H4 (cell line): ENCODE measurements at places on chromosomes 1 and 21. TPM values are rescaled to one million over a fixed set of nuclear protein-coding genes. Genes with fewer than 3 reads are reported as not detected.

GRCh38 chr1:240465531-240465940 is 146.4 kb downstream of the GREM2 start:
- DNase-seq = no peak

DNA sequence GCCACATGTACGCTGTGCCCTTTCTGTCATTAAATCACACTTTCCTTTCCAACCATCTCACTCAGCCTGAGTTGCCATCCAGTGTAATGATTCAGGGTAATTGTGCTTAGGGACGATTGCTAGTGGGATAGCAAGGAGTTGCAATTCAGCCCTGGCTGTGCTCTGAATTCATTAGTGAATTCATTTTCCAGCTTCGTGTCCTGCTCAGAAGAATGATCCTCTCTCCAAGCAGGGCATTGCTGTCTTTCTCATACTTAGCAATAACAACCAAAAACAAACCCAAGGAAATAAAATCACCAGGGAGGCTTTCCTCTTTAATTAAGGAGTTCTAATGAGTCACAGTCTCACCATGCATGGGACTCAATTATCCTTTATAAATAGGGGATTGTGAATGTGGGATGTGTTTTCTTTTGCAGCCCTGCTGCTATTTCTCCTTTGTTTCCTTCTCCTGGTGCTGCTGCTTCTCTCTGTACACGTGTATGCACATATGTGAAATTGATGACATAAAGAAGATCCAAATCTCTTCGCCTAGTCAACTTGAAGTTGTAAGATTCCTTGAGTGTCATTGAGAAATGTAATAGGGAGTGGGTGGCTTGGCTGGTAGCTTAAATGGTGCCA is 167.0 kb downstream of the TSEN15 start:
- DNase-seq = no peak

Gene CLEC20A
- total RNA-seq = not detected in 2 replicates

Gene RNU1-3
- total RNA-seq = not detected in 2 replicates

DNA sequence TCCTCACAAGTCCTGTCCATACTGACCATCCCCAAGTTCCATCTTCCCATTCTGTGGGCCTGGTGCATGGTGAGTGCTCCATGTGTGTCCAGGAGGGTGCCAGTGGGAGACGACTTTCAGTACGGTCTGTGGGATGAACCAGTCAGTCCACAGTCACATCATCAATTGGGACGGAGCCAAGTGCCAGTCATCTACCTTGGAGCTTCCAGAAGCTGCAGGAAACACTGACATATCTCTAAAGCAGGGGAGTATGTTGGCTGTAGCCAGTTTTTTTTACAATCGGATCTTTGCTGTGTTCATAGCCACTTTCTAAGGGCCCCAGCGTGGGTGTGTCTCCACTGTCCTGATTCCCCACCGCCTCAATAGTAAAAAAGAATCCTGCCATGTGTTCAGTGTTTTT is 13.6 kb upstream of the TRIM17 start:
- no peak for DNase-seq

Gene TMEM269
- total RNA-seq = 0.04 and 0.08 TPM in 2 replicates

Gene RPAP2
- total RNA-seq = 11.2 and 19.8 TPM in 2 replicates

- peak; percentile 63 for DNase-seq
Measured at GRCh38 chr1:906600-907420, 16.9 kb upstream of the SAMD11 start.

Gene CLDN17
- not detected in 2 replicates for total RNA-seq

Gene NPHP4
- 2.4 and 12.0 TPM in 2 replicates for total RNA-seq

- DNase-seq = no peak
Measured at GRCh38 chr1:177146499-177146898, 18.0 kb downstream of the ASTN1 start.

- DNase-seq = peak; percentile 21
Measured at GRCh38 chr1:241074507-241074906, 282.5 kb downstream of the RGS7 start.

GRCh38 chr1:204257446-204257845 is 43.7 kb upstream of the GOLT1A start:
- DNase-seq = no peak

- peak; percentile 16 for DNase-seq
Measured at GRCh38 chr1:180309338-180309737, 79.3 kb downstream of the LHX4 start.

DNA sequence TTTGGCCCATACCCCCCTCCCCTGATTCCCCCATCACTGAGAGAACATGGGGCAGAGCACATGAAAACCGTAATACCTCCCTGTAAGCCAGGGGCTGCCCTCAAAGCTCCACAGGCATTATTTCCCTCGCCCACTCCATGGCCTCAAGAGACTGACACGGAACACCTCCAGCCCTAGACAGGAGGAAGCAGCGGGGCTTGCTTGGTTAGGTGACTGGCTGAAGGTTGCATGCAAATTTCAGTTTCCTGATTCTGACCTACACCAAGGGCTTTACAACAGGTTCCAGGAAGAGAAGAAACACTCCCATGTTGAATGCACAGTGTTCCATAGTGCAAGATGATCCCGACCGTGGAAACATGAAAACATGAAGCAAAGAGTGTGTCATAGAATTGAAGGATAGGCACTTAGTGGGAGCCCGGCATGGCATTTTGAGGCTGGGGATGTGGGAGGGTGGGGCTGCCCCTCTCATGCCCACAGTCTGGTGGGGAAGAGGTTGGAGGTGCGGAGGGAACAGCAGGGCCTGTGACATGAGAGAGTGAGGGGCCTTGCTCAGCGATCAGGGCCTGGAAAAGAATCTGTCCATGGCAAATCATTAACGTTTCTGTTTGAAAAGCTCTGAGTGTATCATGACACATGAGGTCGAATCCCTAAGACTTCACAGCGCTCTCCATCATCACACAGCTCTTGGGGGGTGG is 33.5 kb downstream of the GPR137B start:
- DNase-seq = no peak

GRCh38 chr1:15409388-15410222 is at the start of gene EFHD2:
Gene EFHD2, plus strand, starts transcription at chr1:15409888. Its CDS starts 84 bp downstream, at chr1:15409972.
- peak; percentile 58 for DNase-seq

DNA sequence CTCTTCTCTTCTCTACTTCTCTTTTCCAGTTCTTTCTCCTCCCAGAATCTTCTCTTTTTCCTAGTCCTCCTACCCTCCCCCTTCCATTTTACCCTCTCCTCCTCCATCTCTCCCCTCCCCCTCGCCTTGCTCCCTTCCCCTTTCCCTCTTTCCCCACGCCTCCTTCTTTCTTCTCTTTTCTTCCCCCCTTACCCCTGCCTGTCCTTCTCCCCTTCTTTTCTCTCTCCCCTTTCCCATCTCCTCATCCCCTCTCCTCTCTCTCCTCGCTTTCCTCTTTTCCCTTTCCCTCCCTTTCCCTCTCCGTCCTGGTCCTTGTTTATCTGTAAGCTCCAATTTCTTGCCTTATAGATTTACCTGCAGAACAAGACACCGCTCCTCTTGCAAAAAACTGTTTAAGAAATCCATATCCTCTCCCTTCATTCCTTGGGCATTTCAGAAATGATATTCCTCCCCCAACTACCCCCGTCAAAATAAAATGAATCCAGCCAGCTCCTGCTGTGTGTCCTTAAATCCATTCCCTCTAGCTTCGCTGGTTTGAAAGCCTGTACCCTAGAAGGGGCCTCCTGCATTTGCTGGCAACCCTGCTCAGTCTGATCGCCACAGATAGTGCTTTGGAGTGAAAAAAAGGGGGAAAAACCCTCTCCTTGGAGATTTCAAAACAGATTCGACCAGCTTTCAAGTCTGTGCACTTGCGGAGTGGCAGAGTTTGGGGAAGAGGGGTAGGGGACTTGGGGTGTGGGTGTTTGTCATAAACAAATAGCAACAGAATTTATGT is 89.4 kb downstream of the PAPPA2 start:
- DNase-seq = no peak

Gene PHLDA3
- 16.6 and 24.1 TPM in 2 replicates for total RNA-seq

Gene LCE1B
- not detected in 2 replicates for total RNA-seq

DNA sequence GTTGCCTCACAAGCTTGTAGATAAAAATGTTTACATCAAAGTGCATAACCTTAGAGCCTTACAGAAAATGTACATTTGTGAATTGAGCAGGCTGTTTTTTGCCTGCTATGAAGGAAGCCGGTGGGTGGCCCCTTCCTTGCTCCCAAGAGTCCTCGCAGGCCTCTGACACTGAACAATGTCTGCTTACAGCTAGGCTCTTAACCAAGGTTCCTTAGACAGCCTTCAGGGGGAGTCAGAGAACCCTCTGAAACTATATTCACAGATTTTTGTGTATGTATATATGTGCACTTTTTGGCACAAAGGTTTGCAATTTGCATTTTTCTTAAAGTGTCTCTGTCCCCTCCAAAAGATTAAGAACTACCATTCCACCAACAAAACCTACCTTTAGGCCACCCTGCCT is 282.6 kb downstream of the BARHL2 start:
- DNase-seq = peak; percentile 2

DNA sequence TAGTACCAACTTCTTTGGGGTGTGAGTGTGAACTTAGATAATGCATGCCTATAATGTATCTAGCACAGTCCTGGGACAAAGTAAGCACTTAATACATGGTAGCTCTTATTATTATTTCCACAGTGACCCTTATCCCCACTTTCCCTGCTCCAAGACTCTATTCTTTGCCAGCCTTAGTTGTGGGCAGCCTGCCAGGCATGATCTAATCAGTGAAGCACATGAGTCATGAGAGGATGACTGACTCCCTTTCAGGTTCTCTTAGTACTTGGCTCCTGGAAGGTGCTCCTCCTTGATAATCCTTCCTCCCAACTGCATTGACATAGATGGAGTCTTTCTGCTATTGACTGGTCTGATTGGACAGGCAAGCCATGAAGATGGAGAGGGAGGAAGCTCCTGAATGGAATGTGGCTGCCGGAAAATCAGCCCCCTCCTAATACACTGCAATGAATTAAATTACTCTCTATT is 17.4 kb upstream of the GNG12 start:
- DNase-seq = peak; percentile 90

Gene RGSL1
- not detected in 2 replicates for total RNA-seq

- no peak for DNase-seq
Measured at GRCh38 chr1:92907949-92908684, 53.1 kb downstream of the DIPK1A start.

DNA sequence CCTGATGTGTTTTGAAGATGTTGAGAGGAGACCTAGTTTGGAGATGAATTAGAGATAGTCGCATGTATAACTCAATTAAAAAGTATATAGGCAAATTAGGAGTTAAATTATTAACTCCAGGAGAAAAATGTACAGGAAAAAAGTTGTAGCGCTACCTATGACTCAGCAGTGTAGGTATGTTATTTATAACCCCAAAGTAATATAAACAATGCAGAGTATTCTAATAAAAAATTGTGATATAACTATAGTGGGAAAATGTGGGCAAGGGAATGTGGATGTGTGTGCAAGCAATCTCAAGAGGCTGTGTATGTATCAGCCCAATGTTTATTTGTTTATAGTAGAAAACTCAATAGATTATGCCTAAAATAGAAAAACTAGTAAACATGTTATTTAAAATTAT is 144.5 kb downstream of the BRINP2 start:
- DNase-seq = no peak

GRCh38 chr1:231419738-231420298 is 2.3 kb downstream of the EGLN1 start:
- no peak for DNase-seq

DNA sequence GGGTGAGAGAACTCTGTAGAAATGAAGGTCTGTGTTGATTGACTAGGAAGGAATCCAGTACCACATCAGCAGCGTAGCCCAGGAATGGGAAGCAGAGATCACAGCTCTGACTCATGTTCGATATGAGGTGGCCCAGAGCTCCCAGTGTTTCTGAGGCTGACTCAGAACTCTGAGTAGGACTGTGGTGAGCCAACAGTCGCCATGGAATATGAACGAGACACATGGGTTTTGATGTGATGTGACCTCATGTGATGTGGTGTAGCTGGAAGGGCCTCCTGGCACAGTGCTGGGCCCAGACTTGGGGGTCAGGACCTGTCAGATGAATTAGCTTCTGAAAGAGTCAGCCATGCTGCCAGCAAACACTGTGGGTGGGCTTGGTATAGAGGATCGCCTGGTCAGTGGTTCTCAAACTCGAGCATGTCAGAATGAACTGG is 237.0 kb downstream of the MRPL39 start:
- peak; percentile 93 for DNase-seq

DNA sequence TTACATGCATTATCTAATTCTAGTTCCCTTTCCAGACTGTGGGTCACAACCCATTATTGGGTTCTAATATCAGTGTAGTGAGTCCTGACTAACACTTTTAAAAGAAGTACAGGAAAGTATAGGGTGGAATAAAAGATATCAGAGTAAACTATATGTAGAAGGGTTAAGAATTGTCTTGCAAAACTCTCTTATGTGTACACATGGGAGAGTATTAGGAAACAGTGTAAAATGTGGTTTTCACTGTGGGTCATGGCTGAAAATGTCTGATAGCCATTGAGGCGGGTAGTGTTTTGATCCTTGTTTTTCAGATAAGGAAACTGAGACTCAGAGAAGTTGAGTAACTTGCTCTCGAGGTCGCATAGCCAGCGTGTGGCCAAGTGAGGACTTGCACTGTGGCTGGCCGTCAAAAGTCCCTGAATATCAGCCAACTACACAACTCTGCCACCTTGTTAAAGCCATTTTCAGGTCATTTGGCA is 18.5 kb upstream of the MTARC1 start:
- no peak for DNase-seq

Gene LCE2C
- not detected in 2 replicates for total RNA-seq

GRCh38 chr1:3469849-3470649 is 15.6 kb downstream of the ARHGEF16 start:
- DNase-seq = no peak

GRCh38 chr1:218705911-218706893 is 361.1 kb downstream of the TGFB2 start:
- peak; percentile 98 for DNase-seq

- DNase-seq = no peak
Measured at GRCh38 chr21:30668776-30669175, 26.1 kb downstream of the KRTAP20-3 start.

GRCh38 chr1:151504252-151504651 is 6.9 kb upstream of the CGN start:
- DNase-seq = no peak

GRCh38 chr1:202662081-202662480 is 48.2 kb downstream of the SYT2 start:
- no peak for DNase-seq

Gene TNFSF4
- total RNA-seq = 0.21 and 1.2 TPM in 2 replicates

GRCh38 chr1:1569341-1569740 is 5.3 kb downstream of the SSU72 start:
- DNase-seq = no peak

DNA sequence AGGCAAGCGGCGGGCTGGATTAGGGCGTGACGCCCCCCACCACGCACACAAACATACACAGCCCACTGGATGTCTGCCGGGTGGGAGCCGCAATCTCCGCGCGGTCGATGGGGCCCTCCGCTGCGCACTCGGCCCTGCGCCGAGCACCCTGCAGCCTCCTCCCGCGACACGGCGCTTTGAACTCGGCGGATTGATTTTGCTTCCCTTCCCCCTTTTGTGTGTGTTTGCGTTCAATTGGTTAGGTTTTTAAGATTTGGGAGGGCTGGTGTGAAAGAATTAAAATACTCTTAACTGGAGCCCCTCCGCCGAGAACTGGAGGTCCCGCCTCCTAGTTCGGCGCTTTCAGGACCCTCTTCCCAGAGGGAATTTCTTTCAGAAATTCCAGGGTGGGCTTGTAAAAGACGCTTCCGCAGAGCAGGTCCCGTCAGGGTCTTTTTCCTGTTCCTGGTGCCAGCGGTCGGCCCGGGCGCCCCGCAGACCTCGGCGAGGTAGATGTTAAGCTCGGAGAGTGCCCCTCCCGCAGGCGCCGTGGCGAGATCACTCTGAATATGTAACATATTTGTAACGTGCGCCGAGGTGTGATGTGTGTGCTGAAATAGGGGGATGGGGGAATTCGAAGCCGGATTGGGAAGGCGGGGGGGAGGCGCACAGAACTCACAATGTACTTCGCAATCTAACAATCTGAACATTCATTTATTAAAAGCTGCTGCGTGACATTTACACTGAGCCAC is 8.0 kb upstream of the BARHL2 start:
- DNase-seq = no peak

GRCh38 chr1:193657552-193657951 is 471.1 kb upstream of the B3GALT2 start:
- DNase-seq = no peak
